ENCODE measurements at places on chromosomes 3 and 15. TPM values are rescaled to one million over a fixed set of nuclear protein-coding genes. Genes with fewer than 3 reads are reported as not detected.

SEMA3F gene
- 0.11 TPM for total RNA-seq

XYLB gene
- 9.3 TPM for total RNA-seq

KNG1 gene
- not detected for total RNA-seq

ITIH3 gene
- not detected for total RNA-seq

PIGBOS1 gene
- total RNA-seq: 10.3 TPM

CLEC3B gene
- total RNA-seq: 0.27 TPM

C3orf20 gene
- 0.20 TPM for total RNA-seq

FBXO40 gene
- not detected for total RNA-seq

FANCD2OS gene
- not detected for total RNA-seq

WDR72 gene
- total RNA-seq: not detected

CYP1A1 gene
- 1.0 TPM for total RNA-seq

CIAO2A gene
- 61.2 TPM for total RNA-seq

CD96 gene
- total RNA-seq: 223 TPM

LRRC2 gene
- total RNA-seq: 0.09 TPM

SAMMSON gene
- not detected for total RNA-seq

HGD gene
- total RNA-seq: 0.50 TPM

ACOX2 gene
- total RNA-seq: not detected

ULK4 gene
- total RNA-seq: 12.6 TPM

KLHL6 gene
- total RNA-seq: 31.7 TPM

ITGB5 gene
- total RNA-seq: 0.34 TPM

ADAMTS9 gene
- not detected for total RNA-seq

C3orf85 gene
- total RNA-seq: not detected

RPS27L gene
- 206 TPM for total RNA-seq

CDCP1 gene
- 21.8 TPM for total RNA-seq

CMTM8 gene
- total RNA-seq: 5.4 TPM

THSD4 gene
- not detected for total RNA-seq

ZNF660 gene
- total RNA-seq: 0.11 TPM

EHHADH gene
- 3.8 TPM for total RNA-seq

SEMA3G gene
- total RNA-seq: 0.16 TPM

RNU6-1 gene
- total RNA-seq: not detected

ZNF385D gene
- total RNA-seq: not detected

KCNAB1 gene
- not detected for total RNA-seq

SEC22A gene
- 14.9 TPM for total RNA-seq

ABHD5 gene
- total RNA-seq: 13.5 TPM

NCBP2 gene
- total RNA-seq: 65.0 TPM

CCDC39 gene
- total RNA-seq: not detected

AP2M1 gene
- total RNA-seq: 211 TPM

ALPK3 gene
- total RNA-seq: 0.30 TPM

LRRN1 gene
- total RNA-seq: 0.16 TPM

ASB14 gene
- total RNA-seq: not detected

PAK6 gene
- 0.43 TPM for total RNA-seq

C3orf18 gene
- total RNA-seq: 44.3 TPM

SPSB4 gene
- not detected for total RNA-seq

GOLGA8N gene
- 23.0 TPM for total RNA-seq

MAGEF1 gene
- 11.2 TPM for total RNA-seq

SPG21 gene
- total RNA-seq: 58.5 TPM

GOLGA8M gene
- total RNA-seq: 4.4 TPM

ZNF501 gene
- total RNA-seq: 1.9 TPM

FILIP1L gene
- 5.0 TPM for total RNA-seq

ANKUB1 gene
- not detected for total RNA-seq

SLC6A11 gene
- total RNA-seq: not detected

Measured in T-helper 2 cell treated with Interferon-gamma antibody and Interleukin-4, amounts not matched to agents 100 ng/mL and 5 ng/mL, for 36 hours (primary cell).